DMS53 (cell line): ENCODE measurements at places on chromosomes 2 and 18.

DNA sequence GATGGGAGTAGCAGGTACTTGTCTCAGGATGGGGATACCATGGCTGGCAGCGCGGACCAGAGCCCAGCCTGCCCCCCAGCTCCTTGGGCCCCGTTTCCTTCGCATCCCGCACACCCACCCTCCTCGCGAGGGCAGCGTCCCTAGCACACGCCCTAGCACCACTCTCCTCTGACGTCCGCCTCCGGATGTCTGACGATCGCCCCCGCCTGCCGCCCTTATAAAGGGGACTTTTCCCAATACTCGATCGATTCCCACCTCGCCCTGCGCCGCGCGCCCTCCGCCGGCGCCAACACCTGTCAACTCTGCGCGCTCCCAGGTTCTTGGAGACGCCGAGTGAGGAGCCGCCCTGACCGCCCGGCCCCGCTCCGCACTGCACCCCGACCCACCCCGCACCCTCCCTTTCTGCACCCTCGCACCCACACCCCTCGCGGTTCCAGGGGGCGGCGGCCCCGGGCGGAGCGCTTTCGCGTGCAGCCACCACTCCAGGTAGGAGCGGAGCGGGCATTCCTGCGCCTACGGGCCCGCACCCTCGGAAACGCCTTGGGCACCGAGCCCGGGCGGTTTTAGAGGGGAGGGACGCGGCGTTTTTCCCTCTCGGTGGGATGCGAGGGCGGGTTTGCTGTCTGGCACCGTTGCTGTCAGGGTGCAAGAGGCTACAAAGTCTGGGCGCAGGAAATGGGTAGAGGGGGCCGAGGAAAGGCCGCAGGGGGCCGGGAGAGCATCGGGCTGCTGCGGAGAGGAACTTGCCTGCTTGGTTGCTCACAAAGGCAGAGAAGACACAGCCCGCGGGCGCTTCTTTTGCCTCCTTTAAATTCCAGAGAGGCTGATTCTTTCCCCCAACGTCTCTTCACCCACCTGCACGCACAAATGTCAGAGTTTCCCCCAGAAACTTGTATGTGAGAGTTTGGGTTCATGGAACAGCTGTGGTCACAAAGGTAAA lies at the start of gene SLC5A7:
SLC5A7 (plus strand) TSS at position 247 of the 940 bp plus-strand sequence. CDS start 1,632 bp downstream, outside the sequence.
- peak; percentile 41 for DNase-seq

DNA sequence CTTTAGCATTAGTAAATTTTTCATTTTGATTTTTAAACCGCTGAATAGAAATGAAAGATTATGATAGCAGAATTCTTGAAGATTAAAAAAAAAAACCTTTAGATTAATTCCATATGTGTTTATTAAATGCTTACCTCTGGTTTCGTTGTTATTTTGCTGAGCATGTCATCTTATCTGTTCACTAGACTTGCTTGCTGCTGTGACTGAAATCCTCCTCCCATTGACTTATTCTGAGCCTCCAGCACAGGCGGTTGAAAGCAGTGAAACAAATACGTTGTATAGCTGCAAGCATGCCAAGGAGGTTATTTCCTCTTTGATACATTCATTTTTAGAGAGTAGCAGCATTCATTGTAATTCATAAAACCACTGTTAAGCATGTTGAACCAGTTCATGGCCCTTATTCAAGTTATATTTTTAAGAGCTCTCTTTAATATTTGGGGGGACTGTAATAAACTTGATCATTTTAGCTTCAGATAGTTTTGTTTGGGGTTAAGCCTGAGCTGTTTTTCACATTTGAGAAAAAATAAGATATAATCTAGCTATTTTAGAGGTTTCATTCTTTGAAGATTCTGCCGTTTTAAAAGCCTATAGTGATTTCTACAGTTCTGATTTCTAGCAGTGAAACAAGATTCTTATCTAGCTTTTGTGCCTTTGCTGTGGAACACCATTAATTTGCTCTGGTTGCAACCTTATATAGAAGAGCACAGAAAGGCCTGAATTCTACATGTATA lies at the start of gene HTR2B:
HTR2B (minus strand) TSS at position 205 of the 731 bp plus-strand sequence. CDS start 1,278 bp downstream, outside the sequence.
- no peak for DNase-seq

DNA sequence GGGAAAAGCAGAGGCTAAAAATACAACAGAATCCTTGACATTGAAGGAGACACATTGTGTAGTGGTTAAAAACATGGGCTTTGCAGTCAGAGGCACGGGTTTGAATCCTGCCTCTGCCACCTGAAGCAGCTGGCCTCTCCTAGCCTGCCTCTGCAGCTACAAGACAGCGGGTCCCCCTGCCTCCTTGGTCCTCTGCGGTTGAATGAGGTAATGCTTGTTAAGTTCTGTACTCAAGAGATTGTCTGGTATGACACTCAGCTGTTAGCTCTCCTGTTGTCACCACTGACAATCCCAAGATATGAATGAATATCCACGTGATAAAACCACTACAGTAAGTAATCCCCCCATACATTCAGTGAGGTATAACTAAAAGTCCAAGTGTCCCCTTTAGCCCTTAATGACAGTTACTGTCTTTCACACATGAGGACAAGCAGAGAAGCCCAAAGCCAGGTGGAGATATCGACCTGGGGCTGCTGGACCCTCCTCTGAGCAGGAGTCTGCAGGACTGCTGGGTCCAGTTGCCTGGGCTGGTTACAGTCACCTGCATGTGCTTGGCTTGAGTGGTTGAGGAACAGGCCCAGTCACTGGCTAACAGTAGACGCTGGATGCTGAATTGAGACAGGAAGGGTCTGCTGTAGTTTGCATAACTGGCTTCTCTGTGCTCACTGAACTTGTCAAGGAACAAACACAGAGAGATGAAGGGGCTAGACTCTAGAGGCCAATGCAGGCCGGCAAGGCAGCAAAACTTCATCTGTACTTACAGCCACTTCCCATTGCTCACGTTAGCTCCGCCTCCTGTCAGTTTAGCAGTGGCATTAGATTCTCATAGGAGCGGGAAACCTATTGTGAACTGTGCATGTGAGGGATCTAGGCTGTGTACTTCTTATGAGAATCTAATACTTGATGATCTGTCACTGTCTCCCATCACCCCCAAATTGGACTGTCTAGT lies 85.5 kb downstream of the TGFA start:
- no peak for DNase-seq

GRCh38 chr18:40810372-40810771 lies 1144.7 kb upstream of the PIK3C3 start:
- DNase-seq = peak; percentile 13

DNA sequence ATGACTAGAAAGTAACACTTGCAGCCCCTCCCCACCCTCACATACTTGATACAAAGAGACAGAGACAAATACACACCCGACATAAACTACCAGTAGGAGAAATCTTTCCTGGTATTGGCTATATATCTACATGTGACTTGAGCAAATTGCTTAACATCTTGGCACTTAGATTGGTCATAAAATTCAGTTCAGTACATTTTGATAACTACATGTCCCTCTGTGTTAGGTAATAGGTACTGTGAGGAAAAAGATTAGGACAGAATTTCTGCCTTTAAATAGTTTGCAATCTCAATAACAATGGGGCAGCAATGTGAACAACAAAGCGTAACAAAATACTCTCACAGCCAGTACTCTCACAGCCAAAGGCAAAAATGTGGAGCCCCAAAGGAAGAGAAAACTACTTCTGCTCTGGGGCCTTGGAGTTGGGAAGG lies 670.0 kb upstream of the ACVR2A start:
- no peak for DNase-seq

- DNase-seq = no peak
These were observed 181.5 kb upstream of the ZFP36L2 start for GRCh38 chr2:43407935-43408334.

- DNase-seq = no peak
These were observed 754.1 kb downstream of the DPP10 start for GRCh38 chr2:115196587-115196986.

DNA sequence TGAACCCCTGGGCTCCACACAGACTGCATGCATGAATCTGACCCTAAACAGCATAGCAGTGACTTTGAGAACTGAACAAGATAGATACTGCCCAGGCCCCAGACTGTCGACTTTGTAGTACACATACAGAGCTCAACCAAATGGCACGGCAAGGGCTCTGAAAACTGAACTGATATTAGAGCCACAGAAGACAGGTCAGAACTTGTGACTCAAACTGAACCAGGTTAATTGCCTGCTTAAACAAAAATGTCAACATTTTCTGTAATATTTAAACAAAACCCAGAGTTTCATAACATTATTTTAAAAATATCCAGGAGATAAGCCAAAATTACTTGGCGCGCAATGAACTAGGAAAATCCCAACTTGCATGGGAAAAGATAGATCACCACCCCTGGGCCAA lies 260.3 kb downstream of the TPGS2 start:
- no peak for DNase-seq

DNA sequence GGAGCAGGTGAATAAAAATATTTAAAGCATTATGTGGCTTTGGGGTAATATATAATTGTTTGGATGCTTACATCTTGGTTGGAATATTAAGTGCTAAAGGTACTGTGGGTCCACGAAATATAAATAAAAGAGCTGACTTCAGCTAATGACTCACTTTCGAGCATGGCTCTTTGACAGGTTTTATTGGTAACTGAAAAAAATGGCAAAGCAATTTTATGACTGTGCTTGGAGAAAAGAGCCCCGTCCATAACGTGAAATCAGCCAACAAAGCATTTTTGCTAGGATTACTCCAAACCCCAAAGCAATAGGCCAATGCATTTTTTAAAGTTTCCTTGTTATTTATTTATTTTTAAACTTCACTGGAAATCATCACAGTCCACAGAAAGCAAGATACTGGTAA lies 397.2 kb upstream of the CDH19 start:
- DNase-seq = no peak

DNA sequence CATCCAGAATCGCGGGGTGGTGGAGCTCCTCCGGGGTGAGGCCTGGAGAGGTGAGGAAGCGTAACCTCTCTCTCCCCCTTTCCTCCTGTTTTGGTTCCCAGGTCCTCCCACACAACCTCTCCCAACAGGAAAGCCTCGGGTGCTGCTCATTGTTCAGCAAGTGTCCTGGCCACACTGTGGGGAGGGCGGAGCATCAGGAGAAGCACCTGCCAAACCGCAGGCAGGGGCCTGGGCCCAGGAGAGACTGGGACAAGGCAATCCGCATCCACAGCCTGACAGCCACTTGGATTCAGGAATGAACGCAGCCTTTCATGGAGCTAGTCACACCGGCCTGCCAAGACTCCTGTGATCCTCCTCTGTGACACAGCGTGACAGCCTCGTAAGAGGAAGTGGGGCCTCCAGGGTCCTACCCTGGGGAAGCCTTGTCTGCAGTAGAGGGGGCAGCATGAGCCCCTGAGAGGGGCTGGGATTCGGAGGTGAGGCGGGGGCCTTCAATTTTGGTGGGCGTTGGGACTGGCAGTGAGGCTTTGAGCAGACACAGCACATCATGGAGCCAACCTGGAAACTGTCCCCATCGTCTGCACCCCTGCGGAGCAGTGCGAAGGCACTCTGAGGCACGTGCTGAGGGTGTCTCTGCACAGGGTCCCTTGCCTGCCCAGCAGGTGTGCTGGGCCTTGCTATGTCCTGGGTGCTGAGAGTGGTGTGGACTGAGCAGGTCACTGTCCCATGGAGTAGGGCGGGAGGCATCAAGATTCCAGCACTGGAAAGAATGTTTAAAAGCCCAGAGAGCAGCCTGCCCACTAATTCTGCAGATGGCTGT lies 62.2 kb downstream of the EDAR start:
- DNase-seq = no peak

GRCh38 chr2:157447031-157447430 lies 3.1 kb upstream of the CYTIP start:
- no peak for DNase-seq

DNA sequence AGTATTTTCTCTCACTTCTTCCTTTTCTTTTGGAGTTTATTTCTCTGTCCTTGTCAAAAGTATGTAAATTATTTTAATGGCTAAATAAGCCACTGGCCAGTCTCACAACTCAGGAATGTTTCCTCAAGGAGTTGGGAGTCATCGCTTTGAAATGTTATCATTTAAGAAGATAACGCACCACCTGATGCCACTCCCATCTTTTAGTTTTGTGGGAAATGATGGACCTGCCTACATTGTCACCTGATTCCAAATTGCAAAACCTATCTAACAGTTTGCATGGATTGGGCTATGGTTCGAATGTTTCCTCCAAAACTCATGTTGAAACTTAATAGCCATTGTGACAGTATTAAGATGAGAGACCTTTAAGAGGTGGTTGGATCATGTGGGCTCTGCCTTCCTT lies 32.4 kb upstream of the PPM1B start:
- no peak for DNase-seq

- DNase-seq = peak; percentile 86
These were observed at the start of gene KCTD1 for GRCh38 chr18:26548415-26549262. KCTD1 (minus strand) TSS chr18:26548553; CDS start chr18:26548536, 17 bp downstream.

DNA sequence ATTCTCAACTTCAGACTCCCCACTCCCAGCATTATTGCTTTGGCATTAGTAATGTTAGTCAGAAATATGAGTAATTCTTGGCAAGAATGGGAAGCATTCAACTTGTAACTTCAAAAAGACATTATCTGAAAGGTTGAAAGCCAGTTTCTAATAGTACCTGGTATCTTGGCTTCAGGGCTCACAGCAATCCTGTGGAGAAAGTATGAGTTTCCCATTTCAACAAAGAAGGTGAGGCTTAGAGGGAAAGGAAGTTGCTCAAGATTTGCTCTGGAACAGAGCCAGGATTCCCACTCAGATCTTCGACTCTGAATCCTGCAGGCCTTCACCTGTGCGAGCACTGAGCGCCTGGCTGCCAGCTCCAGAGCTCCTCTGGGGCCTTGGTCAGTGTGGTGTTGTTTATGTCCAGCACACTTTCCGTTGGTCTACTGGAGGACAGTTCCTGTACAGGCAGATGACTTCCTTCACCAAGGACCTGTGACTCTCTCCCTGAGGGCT lies 136.1 kb downstream of the MCFD2 start:
- DNase-seq = no peak

DNA sequence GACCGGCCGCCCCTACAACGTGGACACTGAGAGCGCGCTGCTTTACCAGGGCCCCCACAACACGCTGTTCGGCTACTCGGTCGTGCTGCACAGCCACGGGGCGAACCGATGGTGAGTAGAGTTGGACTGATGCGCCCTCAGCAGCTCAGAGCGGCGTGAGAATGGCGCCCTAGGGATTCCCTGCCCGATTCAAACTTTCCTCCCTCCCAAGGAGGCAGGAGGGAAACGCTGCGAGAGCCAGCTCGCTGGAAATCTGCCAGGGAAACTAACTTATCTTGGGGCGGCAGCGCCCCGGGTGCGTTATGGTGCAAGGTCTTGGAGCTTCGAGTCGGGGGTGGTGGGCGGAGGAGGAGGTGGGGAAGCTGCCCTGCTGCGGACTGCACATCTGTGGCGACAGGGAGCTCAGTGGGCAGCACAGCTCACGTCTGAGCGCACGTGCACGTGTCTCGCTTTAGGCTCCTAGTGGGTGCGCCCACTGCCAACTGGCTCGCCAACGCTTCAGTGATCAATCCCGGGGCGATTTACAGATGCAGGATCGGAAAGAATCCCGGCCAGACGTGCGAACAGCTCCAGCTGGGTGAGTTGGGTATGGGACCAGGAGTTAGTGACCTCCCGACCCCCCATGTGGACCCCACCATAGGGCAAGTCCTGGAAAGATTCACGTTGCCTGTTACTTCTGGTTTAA lies 697 bp downstream of the ITGA4 start:
- peak; percentile 62 for DNase-seq

GRCh38 chr2:8059255-8059654 lies 622.6 kb upstream of the ID2 start:
- DNase-seq = peak; percentile 93

DNA sequence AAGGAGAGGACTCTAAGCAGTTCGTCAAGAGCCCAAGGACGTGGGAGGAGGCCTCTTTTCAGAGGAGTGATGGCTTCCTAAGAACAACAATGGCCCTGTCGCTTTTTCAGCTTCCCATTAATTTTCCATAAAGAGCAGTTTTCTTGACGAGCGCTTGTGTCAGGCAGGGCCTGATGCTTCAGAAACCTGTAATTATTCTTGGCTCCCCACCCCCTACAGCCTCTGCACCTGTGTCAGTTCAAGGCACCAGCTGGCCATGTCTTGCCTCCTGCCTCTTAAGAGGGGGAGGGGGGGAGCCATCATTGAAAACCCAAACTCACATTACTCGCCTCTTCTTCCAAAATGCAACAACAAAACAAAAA lies 32.3 kb downstream of the KLF7 start:
- no peak for DNase-seq
